CD4-positive, alpha-beta T cell treated with Interferon alpha-2 for 1 hour (primary cell): ENCODE measurements at places on chromosomes 3 and 15.
A peak's percentile ranks its signal among the peaks of the same experiment; 100 is the strongest.

DNA sequence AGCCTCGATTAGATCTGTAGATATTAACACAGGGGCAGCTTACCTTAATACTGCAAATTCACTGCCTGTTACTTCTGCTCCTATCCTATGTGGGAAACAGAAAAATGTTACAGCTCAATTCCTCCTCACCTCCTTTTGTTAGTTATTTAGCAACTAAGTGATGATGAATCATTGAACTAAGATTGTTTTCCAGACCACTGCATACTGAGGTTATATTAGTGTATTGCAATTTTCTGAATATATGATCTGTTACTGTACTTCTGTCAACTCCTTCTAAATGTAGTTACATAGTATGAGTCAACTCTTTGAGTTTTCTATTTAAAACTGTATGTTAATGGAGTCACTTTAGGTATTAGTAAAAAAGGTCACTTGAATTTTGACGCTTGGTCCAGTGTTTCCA is 331.5 kb upstream of the SLCO3A1 start:
- no peak for DNase-seq

DNA sequence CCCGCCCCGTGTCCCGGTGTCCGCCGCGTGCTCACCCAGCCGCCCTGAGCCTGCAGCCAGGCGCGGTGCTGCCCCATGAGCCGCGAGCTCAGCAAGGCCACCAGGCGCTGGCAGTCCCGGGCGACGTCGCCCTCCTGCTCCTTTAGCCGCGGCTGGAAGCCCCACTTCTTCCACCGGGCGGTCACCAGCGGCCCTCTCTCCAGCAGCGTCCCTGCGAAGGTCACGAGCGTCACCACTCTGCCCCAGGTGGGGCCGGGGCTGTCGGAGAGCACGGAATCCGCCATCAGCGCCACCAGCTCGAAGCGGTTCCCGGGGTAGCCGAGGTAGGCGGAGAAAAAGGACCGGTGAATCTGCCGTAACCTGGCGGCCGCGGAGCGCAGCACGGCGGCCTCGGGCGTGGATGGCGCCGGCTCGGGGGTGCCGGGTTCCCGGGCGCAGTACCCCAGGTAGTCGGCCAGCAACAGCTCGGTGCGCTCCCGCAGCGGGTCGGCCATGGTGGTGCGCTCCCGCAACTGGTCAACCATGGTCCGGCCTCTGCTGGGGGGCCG is 298 bp downstream of the BCL2L10 start:
- peak; percentile 20 for DNase-seq

GRCh38 chr15:42891569-42891968 is 29.0 kb downstream of the TTBK2 start:
- DNase-seq: no peak

DNA sequence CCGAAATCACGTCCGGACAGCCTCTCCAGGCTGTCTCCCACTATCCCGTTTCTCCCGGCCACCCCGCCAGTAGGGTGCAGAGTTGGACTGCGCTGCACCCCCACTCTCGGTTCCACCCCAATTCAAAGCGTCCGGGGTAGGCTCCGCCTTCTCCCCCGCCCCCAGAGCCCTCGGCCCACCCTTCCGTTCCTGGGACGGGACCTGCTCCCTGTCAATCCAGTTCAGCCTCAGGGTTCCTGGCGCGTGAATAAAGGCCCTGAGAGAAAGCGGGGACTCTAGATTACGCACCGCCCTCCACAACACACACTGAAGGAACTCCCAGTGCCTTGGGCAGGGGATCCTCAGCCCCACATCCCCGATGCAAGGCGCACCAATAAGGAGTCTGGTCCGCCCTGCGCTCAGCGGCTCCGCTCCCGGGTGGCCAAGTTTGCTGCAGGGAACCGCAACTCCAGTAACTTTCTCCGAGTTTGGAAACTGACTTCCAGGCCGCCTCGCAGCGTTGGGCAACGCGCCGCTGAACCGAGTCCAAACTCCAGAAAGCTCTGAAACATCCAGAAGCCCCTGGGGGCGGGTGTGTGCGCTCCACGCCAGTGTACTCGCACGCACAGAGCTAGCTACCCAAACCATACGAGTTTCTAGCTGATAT is 1.9 kb downstream of the ADAMTS9 start:
- DNase-seq: no peak

GRCh38 chr15:66023311-66023972 is 154.2 kb downstream of the RAB11A start:
- DNase-seq: no peak
